ENCODE measurements at places on chromosomes 1 and 21.

- no peak for DNase-seq
Observed at GRCh38 chr1:226480461-226480860, 68.1 kb upstream of the STUM start.

GRCh38 chr21:44356636-44357035 is 3.2 kb downstream of the TRPM2 start:
- no peak for DNase-seq

GRCh38 chr1:177471244-177471643 is 300.5 kb downstream of the BRINP2 start:
- DNase-seq, result no peak

- DNase-seq, result no peak
Observed at GRCh38 chr1:77796695-77797405, 17.4 kb downstream of the MIGA1 start.

- DNase-seq, result peak; percentile 67
Observed at GRCh38 chr1:207499573-207499972, 3.6 kb downstream of the CR1 start.

DNA sequence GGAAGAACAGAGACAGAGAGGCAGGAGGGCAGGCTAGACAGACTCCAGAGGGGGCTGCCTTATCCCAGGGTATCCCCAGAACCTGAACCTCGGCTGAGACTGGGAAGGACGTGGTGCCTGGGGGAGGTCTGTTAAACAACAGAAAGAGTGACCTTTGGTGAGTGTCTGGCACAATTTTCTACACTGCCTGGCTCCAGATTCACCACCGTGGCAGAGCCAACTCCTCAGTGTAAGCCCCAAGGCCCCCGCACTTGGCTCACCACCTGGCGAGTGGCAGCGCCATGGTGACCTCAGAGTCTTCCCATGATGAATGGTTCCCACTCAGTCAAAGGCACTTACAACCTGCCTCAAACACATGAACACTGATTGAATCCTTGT is 6.5 kb downstream of the RD3 start:
- no peak for DNase-seq

- DNase-seq, result no peak
Observed at GRCh38 chr1:12417389-12417788, 187.6 kb downstream of the VPS13D start.

- no peak for DNase-seq
Observed at GRCh38 chr1:112794654-112795239, 79.6 kb upstream of the PPM1J start.

DNA sequence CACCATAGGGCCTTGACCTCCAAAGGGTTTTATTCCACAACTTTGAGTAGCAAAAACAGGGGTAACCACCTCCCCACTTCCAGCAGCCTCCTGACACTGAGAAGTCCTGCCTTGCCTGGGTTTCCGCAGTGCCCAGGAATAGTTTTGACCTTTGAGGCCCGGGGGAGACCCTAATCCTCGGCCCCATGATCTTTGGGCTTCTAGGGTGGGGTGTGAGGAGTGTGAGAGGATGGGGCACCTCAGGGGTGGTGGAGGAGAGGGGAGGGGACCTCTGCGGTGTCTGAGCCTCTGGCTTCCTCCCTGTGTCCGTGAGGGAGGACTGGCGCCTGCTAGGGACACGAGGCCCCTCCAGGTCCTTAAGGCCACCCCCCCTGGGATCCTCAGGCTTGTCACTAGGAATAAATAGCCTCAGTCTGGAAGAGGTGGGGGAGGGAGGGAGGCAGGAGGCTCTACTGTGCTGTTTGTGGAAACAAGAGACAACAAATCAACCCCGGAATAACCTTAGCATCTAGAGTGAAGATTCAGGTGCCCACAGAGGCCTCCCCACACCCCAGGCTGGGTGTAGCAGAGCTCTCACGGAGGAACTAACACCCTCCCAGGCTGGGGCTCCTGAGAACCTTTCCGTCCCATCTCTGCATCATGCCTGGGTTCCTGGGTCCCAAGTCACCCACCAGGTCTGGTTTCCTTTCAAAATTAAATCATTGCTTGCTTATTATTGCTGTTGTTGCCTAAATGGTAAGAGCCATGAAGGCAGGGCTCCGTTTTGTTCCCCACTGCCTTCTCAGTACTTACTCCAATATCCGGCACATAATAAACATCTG is 904 bp upstream of the FHL3 start:
- no peak for DNase-seq

- DNase-seq, result no peak
Observed at GRCh38 chr21:37207441-37208009, 59.6 kb downstream of the VPS26C start.

DNA sequence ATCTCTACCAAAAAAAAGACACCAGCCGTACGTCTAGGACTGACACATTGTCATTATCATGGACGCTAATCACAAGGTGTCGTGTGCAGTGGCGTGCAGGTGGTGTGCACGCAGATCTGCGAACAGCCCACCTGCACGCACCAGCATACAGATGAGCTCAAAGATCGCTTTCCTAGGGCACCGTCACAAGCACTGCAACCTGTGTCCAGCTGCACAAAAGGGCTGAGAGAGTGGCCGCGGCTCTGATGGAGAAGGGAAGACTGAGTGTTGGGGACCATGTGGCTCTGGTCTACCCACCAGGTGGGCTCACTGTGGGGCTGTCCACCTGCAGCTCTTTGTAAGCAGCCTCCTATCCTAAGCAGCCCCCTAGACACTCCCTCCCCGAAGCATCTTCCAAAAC is 50.9 kb downstream of the S100B start:
- DNase-seq, result no peak

DNA sequence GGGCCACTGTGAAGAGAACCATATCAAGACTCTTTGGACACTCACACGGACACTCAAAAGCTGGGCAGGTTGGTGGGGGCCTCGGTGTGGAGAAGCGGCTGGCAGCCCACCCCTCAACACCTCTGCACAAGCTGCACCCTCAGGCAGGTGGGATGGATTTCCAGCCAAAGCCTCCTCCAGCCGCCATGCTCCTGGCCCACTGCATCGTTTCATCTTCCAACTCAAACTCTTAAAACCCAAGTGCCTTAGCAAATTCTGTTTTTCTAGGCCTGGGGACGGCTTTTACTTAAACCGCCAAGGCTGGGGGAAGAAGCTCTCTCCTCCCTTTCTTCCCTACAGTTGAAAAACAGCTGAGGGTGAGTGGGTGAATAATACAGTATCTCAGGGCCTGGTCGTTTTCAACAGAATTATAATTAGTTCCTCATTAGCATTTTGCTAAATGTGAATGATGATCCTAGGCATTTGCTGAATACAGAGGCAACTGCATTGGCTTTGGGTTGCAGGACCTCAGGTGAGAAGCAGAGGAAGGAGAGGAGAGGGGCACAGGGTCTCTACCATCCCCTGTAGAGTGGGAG is 36.3 kb upstream of the TDRD10 start:
- no peak for DNase-seq

DNA sequence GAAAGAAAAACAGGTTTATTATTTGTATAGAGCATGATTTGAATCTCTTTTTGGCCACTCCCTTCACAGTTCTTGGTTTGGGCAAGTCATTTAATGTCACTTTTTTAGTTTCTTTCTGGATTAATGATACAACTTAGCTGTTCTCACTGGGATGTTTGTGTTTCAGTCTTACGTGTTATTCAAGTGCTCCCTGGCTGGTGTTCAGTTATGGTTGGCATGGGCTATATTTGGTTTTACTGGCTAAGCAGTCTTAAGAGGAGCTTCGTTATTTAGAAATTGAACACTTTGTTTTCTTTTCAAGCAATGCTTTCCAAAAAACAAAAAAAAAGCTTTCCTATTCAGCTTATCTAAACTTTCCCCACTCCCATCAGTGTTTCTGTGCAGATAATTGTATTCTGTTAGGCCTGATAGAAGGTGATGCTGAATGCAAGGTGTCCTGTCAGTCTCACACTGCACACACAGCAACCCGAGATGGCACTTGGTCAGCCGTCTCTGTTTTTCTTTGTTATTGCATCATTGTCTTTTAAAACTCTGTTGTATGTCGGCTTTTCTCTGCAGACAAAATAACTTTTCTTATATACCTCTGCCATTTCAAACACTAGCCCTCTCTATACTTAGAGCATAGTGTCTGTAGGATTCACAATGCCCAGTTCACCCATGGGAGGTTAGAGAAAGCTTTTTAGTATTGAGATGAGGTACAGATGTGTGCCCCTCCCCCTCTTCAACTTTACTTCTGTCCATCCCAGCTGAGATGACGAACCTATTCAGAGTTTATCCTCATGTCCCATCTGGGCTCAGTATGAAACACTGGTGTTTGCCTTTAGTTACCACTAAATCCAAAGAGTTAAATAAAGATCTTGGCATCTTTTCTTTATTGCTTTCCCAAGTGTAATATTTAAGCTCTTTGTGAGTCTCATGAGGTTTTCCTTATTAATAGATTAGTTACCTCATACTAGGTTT is 80.2 kb downstream of the VPS13D start:
- no peak for DNase-seq

- no peak for DNase-seq
Observed at GRCh38 chr1:102853136-102853535, 255.2 kb downstream of the COL11A1 start.
